ENCODE measurements at places on chromosomes 3 and 15.

GRCh38 chr3:17054301-17054981, 169.7 kb downstream of the PLCL2 start:
- no peak for DNase-seq

DNA sequence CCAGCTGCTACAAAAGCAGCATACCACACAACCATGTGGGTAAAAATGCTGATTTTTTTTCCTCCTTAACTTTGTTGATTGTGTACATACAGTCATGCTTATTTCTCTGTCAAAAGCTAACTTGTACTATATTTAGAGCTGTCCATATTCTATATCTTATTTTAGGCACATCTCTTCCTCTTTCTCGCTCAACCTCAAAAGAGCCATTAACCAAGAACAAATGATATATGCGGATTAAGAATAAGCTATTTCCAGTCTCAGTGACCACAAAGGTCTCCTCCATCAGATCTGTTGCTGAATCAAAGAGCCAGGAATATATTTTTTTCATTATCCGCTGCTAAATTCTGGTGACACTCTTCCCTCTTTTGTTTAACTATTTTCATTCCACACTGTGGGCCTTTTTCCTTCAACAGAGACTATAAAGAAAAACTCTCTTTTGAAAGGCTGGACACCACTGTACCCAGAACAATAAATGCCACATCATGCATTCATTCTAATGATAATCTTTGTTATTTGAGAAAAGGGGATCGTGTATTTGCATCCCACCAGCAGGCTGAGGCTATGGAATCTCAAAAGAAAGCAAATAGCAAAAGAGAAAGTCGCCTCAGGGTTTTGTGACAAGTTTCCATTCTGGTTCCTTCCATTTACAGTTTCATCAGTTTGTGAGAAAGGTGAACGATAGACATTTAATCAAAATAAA, 8.0 kb downstream of the TMEM212 start:
- no peak for DNase-seq

GRCh38 chr3:58404396-58404795, 29.2 kb downstream of the PDHB start:
- no peak for DNase-seq

DNA sequence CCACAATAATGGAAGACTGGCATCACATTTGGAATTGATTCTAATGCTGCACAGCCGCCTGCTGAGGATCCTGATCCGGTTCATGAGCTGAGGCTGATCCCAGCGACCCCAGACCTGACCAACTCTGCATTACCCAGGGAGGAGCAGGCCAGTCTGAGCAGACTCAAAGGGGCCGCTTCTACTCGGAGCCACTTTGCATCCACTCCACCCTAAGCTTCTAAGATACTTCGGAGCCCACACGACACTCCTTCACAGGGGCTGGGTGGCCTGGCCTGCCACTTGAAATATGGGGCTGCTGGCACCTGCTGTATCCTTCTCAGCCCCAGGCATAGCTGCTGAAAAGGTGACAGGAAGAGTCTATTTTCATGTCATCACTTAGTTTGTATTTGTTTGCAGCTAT, 33.2 kb upstream of the NSMCE3 start:
- DNase-seq = no peak

- peak; percentile 95 for DNase-seq
Observed at GRCh38 chr15:81323944-81324881, at the start of gene STARD5. Gene STARD5 (minus strand): TSS chr15:81324141. CDS start chr15:81324099, 42 bp downstream.

DNA sequence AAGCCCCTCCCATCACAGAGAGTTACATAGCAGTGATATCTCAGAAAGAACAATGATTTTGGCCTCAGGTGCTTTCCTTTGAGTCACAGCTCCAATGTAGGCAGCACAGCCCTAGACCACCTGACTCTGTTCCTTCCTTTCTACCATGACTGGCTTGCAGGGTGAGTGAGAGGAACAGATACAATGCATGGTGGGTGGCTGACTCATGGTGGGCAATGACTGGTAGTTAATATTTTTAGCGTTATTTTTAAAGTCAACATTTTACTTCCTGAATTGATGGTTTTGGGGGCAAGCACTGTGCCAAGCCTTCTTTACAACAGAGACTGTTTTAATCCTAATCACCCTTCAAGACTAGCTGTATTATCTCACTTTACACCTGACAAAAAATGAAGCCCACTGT, 32.8 kb upstream of the ST3GAL6 start:
- DNase-seq = no peak

DNA sequence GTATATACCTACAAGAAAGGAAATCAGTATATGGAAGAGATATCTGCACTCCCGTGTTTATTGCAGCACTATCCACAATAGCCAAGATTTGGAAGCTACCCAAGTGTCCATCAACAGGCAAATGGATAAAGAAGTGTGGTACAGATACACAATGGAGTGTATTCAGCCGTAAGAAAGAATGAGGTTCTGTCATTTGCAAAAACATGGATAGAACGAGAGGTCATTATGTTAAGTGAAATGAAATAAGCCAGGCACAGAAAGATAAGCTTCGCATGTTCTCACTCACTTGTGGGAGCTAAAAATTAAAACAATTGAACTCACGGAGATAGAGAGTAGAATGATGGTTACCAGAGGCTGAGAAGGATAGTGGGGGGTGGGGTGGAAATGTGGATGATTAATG, 53.1 kb downstream of the FAM81A start:
- DNase-seq = no peak

DNA sequence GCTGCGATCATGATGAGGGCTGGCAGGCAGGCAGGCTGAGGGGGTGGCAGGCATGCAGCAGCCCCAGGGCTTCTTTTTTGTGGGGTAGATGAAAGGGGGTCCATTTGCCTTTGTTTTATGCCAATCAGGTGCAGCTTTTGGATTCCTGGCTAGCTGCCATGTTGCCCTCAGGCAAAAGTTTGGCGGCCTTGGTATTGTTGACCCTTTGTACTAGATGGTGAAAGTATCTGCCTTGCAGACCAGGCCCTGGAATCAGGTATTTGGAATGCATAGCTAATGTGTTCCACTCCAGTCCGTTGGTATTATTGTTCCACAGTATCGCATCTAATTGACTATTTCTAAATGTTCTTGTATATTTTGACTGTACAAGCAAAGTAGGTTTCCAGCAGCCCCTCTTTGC, 35.0 kb downstream of the EEFSEC start:
- DNase-seq = no peak

- no peak for DNase-seq
Observed at GRCh38 chr15:32790352-32790999, 72.7 kb downstream of the GREM1 start.

DNA sequence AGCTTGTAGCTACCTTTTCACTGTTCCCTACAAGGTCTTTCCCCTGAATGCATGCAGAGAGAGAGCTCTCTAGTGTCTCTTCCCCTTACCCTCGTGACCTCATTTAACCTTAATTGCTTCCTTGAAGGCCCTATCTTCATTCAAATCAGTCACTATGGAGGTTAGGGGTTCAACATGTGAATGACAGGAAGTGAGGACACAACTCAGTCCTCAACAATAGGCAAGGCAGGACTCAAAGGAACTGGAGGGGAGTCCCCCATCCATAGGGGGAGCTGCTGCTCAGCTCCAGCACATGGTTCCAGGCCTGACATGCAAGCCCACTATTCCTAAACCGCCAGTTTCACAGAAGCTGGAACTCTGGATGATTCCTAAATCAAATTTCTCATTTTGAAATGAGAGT, 33.8 kb upstream of the GYG1 start:
- no peak for DNase-seq

DNA sequence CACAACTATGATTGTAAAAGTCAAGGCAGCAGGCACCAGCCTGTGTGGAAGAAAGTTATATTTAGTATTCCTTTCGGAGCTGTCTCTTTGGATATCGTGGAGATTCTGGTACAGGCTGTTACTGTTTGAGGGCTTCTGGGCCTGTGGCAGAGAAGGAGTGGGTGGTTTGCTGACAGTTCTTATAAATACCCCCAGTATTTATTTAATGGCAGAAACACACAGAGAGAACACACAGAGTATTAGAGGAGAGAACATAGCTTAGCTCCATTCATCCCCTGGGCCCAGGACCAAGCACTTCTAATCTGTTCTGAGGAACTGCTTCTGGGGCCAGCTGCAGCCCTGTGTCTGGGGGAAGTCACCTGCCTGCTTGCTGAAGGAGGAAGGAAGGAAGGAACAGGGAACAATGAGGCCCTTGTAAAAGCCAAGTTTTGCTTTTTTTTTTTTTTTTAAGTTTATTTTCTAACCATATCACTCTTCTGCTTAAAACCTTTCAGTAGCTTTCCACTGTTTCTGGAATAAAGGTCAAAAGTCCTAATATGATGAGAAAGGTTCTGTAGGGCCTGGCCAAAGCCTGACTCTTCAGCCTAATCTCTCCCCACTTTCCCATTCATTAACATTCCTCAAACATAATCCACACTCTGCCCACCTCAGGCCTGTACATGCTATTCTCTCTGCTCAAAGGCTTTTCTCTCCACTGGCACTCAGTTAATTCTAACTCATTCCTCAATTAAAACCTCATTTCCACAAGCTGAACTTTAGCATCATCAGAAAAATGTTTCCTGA, 11.8 kb upstream of the PP2D1 start:
- no peak for DNase-seq

GRCh38 chr3:134338516-134339261, 35.6 kb downstream of the AMOTL2 start:
- no peak for DNase-seq

DNA sequence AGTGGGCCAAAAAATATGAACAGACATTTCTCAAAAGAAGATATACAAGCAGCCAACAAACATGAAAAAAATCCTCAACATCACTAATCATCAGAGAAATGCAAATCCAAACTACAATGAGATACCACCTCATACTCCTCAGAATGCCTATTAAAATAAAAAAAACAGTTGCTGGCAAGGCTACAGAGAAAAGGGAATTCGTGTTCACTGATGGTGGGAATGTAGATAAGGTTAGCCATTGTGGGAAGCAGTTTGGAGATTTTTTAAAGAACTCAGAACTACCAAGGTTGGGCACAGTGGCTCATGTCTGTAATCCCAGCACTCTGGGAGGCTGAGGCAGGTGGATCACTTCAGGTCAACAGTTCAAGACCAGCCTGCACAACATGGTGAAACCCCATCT, 27.8 kb upstream of the C15orf40 start:
- DNase-seq = no peak

DNA sequence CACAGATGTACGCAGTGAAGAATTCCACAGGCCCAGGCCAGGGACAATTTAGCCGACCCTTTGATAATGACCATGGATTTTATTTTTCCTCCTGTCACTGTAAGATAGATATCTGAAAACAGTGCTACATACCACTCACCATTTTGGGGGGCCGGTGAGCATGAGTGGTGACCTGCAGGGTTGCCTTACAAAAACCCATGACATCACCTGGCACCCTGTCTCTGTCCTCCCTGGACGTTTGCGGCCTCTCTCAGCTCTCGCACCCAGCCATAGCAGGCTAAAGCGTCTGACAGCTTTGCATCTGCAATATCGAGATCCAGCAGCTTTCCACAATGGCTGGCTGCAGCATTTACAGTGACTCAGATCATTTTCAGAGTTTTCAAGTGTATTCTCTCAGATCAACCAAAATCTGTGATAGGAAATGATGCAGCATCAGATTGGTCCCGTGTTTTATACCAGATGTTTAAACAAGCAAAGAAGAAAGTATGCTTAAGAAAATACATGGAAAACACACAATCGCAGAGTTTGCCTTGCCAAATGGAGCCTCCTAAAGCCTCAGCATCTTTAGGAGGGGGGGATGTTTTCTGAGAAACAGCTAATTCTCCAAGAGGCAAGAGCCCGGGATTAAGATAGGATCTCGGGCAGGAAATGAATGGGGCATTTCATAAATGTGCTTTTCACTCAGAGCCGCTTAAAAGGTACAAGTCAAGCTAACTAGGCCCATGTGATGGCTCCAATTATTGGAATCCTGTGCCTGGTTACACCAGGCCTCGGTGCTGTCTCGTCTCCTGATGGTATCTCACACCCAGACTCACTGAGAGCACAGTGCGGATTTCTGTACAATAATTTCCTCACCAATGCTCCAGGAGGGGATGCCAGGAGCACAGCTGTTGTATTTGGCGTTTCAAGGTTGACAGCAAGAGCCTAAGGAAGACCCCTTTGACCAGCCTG, 257.3 kb downstream of the XXYLT1 start:
- no peak for DNase-seq
